ENCODE measurements at places on chromosomes 6 and 20.

GRCh38 chr6:22357724-22358189, 60.9 kb upstream of the PRL start:
- no peak for DNase-seq

- DNase-seq, result no peak
These were observed 3.0 kb downstream of the HLA-E start for GRCh38 chr6:30491991-30492952.

DNA sequence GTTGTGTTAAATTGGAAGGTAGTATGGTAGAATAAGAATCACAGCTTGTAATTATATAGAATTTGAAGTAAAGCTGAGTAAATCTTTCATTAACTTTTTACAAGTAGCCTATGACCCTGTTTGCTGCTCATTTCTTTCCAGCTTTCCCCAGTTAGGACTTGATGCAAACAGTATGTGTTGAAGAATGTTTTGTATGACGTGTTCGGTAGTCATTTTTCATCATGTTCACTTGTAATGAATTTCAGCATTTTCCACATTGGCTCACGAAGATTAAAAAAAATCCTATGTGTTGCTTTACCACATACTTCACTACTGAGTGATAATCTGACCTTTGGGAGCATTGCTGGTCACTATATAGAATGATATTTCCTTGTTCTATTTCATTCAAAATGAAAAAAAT, 162.4 kb downstream of the CDKAL1 start:
- no peak for DNase-seq

GRCh38 chr20:610130-611046, at the start of gene TCF15:
TCF15 (minus strand) TSS chr20:610309; CDS start chr20:610237, 72 bp downstream.
- DNase-seq, result no peak

- DNase-seq, result no peak
These were observed 60.1 kb downstream of the SLC16A10 start for GRCh38 chr6:111147440-111147839.

- no peak for DNase-seq
These were observed 29.9 kb downstream of the GABRR2 start for GRCh38 chr6:89284963-89285735.

GRCh38 chr6:16949716-16950115, 152.1 kb upstream of the STMND1 start:
- no peak for DNase-seq

GRCh38 chr6:16596616-16597331, 164.5 kb downstream of the ATXN1 start:
- no peak for DNase-seq

- DNase-seq, result no peak
These were observed 159.3 kb downstream of the PREX1 start for GRCh38 chr20:48668451-48668946.

GRCh38 chr6:53830366-53830765, 35.6 kb downstream of the LRRC1 start:
- no peak for DNase-seq

DNA sequence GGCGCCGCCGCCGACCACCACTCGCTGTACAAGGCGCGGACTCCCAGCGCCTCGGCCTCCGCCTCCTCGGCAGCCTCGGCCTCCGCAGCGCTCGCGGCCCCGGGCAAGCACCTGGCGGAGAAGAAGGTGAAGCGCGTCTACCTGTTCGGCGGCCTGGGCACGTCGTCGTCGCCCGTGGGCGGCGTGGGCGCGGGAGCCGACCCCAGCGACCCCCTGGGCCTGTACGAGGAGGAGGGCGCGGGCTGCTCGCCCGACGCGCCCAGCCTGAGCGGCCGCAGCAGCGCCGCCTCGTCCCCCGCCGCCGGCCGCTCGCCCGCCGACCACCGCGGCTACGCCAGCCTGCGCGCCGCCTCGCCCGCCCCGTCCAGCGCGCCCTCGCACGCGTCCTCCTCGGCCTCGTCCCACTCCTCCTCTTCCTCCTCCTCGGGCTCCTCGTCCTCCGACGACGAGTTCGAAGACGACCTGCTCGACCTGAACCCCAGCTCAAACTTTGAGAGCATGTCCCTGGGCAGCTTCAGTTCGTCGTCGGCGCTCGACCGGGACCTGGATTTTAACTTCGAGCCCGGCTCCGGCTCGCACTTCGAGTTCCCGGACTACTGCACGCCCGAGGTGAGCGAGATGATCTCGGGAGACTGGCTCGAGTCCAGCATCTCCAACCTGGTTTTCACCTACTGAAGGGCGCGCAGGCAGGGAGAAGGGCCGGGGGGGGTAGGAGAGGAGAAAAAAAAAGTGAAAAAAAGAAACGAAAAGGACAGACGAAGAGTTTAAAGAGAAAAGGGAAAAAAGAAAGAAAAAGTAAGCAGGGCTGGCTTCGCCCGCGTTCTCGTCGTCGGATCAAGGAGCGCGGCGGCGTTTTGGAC, 2.0 kb downstream of the SOX4 start:
- DNase-seq, result no peak

GRCh38 chr6:161341638-161342037, 67.8 kb upstream of the AGPAT4 start:
- DNase-seq, result no peak

GRCh38 chr20:46688151-46689081, 828 bp downstream of the TP53RK start:
- DNase-seq, result no peak

DNA sequence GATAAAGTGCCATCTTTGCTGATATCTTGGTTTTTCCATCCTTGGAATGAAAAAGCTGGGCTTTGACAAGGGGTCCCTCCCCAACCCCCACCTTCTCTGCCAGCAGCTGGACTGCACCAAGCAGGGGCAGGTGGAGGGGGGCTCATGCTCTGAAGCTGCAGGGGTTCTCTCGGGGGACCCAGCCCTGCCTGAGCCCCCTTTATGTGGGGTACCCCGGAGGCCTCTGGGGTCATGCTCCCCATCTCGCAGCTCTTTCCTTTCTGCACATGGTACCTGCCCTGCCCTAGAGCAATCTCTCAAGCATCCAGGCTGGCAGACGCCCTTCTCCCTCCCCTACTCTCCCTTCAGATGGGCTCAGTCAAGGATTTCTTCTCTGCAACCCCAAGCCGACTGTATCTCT, 146.7 kb upstream of the PTPN1 start:
- DNase-seq, result no peak

- no peak for DNase-seq
These were observed 442.6 kb upstream of the MARCKS start for GRCh38 chr6:113414511-113414910.

- no peak for DNase-seq
These were observed 80.3 kb upstream of the HMGCLL1 start for GRCh38 chr6:55659304-55659703.

DNA sequence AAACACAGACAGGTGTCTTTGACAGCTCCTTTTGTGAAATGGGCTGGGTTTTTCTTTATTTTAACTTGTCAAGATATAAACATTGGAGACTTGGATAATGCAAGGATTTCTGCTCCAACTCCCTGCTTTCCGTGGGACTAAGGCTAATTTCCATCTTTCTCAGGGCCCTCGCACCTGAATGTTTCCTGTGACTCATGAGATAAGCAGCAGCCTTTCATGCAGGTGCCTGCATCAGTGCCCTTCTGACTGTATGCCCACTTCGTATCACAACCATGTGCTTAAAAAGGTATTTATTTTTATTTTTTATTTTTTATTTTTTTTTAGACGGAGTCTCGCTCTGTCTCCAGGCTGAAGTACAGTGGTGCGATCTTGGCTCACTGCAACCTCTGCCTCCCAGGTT, 736.1 kb downstream of the DOK5 start:
- no peak for DNase-seq

GRCh38 chr20:50146732-50147662, 6.5 kb downstream of the PEDS1 start:
- DNase-seq, result peak; percentile 54

DNA sequence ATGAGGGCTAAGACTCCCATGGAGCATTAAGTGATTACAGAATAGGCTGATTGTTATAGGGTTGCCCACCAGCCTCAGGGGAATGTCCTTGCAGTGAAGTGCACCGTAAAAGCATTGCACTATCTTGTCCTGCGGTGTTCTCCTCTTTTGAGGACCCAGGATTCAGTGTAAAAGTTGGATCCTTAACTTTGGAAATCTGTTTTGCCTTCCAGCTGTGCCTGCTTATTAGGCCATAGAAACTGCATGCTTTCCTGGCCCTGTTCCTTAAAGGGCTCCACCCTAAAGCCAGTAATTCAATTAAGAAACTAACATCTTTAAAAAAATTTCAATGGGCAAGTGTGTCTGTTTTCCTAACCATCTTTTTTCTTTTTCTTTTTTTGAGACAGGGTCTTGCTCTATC, 25.4 kb upstream of the NOTCH4 start:
- DNase-seq, result no peak

DNA sequence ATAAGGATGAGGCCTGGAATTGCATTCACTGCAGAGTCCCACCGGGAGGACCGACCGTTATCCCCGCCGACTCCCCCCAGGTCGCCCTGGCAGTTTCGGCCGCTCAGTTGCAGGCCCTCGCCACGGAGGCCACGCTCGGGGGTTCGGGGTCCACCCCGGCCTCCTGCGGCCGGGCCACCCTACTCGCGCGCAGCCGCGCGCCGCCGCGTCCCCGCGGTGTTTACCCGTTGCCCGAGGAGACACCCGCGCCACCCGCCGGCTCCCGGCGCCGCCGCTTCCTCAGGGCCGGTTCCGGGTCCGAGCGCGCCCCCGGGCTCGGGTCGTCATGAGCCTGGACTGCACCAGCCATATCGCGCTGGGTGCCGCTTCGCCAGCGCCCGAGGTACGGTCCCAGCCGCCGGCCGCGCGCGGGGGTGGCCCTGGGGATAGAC, at the start of gene CCDC170:
CCDC170 (plus strand) TSS at position 214 of the 431 bp plus-strand sequence; CDS start at position 326, 112 bp downstream.
- no peak for DNase-seq

GRCh38 chr6:134238960-134239795, 78.7 kb downstream of the SGK1 start:
- DNase-seq, result no peak

GRCh38 chr6:139736325-139736906, 362.0 kb upstream of the CITED2 start:
- DNase-seq, result no peak

GRCh38 chr6:8245726-8246125, 143.4 kb upstream of the EEF1E1 start:
- DNase-seq, result no peak

GRCh38 chr20:58897488-58897887, 45.0 kb downstream of the GNAS start:
- no peak for DNase-seq

GRCh38 chr6:29941016-29941415, 1.3 kb upstream of the HLA-A start:
- DNase-seq, result no peak

DNA sequence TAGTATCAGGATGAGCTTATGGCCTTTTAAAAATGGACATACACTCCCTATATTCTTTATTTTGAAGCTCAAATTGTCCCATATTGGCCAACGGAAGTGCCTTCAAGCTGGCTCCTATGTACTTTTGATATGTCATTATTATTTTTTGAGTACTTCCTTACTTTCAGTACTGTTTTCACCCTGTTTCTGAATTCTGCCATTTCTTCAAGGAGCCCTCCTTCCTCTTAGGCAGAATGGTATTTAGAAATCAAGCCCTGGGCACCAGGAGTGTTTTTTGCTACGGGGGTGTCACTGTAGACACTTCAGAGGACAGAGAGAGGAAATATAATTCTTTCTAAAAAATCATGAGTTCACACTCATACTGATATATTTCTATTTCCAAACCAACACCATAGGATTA, 5.5 kb upstream of the MYLK4 start:
- DNase-seq, result no peak

DNA sequence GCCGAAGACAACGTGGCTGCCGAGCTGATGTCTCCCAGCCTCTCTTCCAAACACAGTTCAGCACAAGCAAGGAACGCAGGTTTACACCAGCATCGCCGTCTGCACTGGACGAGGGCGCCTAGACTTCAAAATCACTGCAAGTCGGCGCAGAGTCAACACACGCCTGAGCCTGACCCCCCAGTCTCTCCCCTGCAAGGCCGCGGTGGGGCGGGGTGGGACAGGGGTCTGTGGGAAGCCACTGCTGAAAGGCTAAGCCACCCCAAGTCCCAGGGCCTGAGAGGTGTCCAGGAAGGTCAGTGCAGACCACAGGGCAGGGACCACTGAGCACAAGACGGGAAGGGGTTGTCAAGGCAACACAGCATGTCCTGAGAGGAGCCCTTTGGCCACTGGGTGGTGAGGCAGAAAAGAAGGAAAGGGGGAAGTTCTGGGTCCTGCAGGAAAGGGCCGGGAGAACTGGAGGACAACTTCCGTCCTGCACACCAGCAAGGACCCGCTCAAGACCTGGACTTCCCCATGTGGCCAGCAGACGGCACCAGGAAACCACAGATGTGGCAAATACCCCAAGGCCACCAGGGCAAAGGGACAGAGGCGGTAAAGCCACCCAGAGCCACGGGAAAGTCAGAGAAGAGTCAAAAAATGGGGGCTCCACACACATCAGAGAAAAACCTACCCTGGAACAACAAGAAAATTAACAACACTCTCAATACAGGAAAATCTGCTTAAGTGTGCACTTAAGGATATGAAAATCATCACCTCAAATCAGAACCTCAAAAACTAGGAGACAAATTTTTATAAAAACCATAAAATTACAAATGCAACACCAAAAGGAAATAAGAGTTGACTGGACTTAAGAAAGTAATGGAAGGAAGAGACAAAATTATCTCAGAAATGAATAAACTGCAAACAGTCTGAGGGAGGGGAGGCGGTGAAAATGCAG, 84.8 kb downstream of the TAF4 start:
- DNase-seq, result no peak

GRCh38 chr6:153401751-153402150, 270.7 kb upstream of the RGS17 start:
- no peak for DNase-seq

DNA sequence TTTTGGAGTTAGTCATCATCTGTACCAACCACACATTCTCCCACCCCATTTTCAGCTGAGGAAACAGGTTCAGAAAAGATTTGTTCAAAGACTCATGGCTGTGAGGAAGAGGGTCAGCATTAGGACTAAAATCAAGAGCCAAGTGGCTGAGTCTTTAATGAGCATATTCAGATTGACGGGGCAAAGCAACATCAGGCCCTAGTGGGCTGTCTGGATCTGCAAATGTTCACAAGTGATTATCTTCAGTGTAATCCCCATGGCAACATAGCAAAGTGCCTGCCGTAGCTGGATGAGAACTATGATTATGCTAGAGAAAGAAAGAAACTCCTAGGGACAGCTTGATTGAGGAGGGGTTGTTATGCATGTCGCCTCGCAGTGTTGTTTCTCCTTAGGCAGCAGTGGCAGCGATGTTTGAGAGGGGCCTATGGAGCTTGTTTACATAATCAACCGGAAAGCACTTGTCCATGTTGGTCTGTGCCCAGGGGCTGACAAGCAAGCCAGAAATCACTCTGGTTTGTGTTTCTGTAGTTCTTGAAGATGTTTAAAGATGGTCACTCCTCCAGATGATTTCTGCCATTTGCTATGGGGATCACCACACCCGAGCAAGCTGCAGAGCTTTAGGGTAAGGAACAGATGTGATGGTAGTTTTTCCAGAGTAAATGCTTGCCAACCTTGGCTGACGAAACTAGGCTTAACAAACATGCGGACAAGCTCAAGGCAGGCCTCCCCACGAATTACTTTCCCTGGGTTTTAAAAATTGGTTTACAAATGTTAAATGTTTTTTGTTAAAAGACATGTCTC, 124.3 kb upstream of the MLIP start:
- DNase-seq, result no peak
